ENCODE measurements at places on chromosomes 13 and 19.

GRCh38 chr13:65217471-65217995 lies 2012.6 kb downstream of the PCDH9 start:
- DNase-seq = no peak

GRCh38 chr19:4295972-4296771 lies 6.0 kb downstream of the TMIGD2 start:
- no peak for DNase-seq

DNA sequence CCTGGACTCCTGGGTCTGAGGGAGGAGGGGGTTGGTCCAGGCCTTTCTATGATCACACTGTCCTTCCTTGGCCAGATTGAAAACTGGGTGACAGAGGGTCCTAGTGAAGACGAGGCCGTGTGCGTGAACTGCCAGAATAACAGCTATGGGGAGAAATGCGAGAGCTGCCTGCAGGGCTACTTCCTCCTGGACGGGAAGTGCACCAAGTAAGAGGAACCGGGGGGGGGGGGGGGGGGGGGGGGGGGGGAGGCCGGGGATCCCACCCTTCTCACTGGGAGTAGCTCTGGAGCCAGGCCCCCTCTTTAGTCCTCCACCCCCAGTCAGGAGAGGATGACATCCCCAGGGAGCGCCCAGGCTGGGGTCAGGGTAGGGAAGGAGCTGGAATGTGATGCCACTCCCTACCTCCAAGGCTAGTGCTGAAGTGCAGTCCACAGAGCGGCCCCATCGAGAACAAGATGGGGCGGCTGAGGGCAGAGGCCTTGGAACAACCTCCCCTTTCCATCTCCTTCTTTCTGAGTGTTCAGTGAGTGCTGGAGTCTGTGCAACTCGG lies 19.4 kb downstream of the CNFN start:
- no peak for DNase-seq

DNA sequence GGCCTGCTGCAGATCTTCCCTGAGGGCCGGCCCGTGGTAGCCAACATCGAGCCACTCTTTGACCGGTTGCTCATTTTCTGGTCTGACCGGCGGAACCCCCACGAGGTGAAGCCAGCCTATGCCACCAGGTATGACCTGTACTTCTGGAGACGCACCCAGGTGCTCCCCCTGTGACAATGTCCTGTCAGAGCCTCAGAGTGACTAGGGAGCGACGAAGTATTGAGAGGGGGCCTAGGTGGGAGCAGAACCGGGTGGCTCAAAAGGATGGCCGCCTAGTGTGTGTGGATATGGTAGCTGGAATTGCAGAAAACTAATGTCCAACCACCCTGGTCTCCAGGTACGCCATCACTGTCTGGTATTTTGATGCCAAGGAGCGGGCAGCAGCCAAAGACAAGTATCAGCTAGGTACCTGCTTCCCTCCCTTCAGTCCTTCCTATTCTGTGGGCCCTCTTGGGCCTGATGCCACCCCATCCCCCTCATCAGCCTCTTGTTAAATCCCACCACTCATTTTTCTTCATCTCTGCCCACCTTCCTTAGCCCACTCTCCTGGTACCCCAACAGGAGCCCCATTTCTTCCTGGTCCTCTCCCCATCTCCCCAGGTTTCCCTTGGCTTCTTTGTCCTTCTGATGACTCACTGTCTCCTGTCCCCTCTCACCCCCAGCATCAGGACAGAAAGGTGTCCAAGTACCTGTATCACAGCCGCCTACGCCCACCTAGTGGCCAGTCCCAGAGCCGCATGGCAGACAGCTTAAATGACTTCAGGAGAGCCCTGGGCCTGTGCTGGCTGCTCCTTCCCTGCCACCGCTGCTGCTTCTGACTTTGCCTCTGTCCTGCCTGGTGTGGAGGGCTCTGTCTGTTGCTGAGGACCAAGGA lies 8.4 kb downstream of the EGLN2 start:
- DNase-seq = no peak

GRCh38 chr13:84524586-84524985 lies 642.3 kb upstream of the SLITRK1 start:
- no peak for DNase-seq

- no peak for DNase-seq
Observed at GRCh38 chr13:112699322-112699918, 9.6 kb downstream of the ATP11A start.

- DNase-seq = no peak
Observed at GRCh38 chr19:55339889-55340783, 460 bp downstream of the KMT5C start.

DNA sequence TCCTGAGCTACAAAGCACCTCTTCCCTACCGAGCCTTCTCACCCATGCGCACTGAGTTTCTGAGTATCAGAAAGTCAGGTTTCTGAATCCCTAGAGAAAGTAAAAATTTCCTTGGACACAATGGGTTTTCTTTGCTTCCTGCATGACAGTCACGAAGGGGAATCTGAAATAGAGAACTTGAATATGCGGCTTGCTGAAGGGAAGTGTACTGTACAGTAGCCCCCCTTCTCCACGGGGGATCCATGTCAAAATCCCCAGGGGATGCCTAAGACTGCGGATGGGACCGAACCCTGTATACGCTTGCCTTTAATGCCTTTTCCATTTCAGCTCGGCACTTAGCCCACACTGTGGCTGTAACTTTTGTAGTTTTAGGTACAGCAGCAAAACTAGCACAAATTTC lies 107.9 kb downstream of the GGACT start:
- no peak for DNase-seq

GRCh38 chr19:17389957-17390664 lies 3.9 kb downstream of the CCDC194 start:
- DNase-seq = no peak

DNA sequence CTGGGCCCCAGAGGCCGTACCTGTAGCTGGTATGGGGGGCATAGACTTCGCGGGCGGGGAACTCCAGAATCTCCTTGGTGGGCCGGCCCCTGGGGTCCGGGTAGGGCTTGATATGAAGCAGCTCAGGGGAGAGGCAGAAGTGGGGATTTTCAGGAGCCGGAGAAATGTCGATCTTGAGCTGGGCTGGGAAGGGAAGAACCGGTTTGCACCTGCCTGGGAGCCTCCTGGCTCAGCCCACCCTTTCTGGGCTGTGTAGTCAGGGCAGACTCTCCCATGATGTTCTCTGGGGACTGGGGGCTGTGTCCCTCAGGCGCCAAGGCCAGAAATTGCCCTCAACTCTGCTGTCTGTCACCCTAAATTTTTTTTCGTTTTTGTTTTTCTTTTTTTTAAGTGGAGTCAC lies 2.6 kb downstream of the ANGPTL8 start:
- DNase-seq = no peak

Data from effector memory CD4-positive, alpha-beta T cell (primary cell).